Spinal cord (tissue), 10 donors: ENCODE measurements at places on chromosomes 3 and 15.

DNA sequence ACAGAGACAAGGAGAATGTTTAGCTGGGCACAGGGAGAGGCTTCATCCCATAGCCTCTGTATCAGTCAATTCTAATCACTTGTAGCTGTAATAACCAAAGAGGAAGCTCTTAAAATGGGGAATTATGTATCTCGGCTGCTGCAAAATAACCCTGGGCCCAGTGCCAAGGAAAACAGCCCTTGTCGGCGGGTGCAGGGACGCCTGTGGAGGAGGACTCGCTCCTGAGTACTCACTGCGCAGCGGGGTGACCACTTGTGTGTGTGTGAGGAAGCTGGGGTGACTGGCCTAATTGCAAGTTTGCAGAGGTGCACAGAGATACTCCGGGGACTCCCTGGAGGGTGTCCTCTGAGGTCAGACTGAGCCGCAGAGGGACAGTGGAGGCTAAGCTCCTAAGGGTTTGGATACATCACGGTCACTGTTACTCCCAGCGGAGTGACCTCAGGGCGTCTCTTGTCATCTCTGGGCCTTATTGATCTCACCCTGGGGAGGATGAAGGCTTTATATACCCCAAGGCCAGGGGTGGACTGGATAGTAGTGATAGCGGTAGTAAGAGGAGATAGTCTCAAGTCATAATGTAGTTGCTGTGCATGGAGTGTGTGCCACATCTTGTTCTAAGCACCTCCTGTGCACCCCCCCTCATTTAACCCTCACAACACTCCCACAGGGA is 37.2 kb downstream of the SLC6A6 start:
- DNase-seq, result no peak

DNA sequence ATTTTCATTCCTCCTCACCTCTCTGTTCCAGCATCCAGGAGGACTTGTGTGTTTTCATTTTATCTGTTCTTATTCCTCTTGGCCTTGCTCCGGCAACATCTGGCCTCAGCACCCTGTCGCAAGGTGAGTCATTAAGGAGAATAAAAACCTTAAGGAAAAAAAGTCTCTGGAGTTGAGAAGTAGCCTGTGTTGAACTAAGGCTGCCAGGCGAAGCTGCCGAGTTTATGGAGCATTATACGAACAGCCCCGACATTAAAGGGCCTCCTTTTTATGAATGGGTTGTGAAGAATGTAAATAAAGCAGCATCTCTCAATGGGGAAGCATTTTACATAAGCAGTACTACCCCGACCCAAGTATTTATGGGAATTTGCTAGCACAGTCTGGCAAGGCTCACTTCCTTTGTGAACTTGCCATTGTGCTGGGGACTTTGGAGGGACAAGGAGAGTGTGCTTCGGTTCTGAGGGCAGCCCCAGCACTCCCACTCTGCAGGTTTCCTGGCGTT is 4.7 kb downstream of the BAHD1 start:
- DNase-seq, result no peak

DNA sequence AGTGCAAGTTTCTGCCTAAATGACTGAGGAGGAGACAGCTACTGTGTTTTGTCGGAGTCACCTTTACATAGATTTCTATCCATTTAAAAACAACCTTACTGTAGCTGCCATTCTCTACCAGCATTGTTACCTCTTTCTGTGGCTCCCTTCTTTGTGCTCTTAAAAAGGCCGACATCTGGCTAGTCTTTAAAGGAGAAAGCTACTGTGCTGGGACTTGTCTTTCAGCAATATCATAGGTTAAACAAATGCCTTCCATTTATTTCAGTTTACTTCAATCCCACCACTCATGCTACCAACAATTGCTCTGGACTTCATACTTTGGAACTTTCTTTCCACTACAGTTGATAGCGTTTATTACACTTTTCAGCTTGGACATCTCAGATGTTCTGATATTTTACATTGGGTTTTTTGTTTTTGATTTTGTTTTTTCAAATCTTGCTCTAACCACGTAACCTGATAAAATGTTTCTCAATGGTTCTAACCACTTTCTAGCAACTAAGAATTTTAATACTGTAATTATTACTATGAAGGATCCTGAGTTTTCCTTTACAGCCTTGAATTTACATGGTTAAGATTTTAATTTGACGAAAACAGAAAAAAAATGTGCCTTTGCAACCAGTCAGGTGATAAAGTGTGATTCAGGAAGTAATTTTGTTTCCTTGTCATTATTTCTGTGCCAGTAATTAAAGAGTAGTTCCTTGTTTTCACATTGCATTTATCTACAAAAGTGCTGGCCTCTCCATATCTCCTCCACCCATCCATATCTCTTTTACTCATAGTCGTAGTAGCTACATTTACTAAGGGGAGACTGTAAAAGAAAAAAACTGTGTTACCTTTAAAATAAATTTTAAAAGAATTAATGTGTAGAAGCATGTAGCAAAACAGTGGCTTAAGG is 1.3 kb upstream of the CBLB start:
- DNase-seq, result no peak

- DNase-seq, result peak; percentile 56
Measured at GRCh38 chr3:24526640-24527212, 32.1 kb upstream of the THRB start.

DNA sequence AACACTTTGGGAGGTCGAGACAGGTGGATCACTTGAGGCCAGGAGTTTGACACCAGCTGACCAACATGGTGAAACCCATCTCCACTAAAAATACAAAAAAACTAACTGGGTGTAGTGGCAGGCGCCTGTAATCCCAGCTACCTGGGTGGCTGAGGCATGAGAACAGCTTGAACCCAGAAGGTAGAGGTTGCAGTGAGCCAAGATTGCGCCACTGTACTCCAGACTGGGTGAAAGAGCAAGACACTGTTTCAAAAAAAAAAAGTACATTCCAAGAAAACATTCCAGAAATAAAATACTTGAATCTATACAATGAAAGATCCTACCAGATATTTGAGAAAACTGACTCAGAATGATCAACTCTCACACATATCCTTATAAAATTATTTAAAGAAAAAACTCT is 30.4 kb downstream of the TFDP2 start:
- DNase-seq, result no peak

DNA sequence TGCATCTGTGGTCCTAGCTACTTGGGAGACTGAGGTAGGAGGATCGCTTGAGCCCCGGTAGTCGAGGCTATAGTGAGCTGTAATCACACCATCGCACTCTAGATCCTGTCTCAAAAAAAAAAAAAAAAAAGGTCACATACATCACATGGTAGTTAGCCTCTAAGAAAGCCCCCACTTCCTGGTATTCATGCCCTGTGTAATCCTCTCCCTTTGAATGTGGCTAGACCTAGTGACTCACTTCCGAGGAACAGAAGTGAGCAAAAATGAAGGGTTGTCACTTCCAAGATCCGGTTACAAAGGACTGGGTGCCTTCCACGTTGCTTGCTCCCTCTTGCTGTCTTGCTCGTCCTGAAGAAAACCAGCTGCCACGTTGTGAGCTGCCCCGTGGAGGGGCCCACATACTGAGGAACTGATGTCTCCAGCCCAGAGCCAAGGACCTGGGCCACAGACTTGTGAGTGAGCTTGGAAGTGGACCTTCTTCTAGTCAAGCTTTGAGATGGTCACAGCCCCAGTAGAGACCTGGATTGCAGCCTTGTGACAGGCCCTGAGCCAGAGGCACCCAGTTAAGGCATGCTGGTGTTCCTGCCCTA is 12.6 kb upstream of the LCTL start:
- no peak for DNase-seq

- DNase-seq, result no peak
Measured at GRCh38 chr3:16741890-16742289, 136.7 kb upstream of the DAZL start.

DNA sequence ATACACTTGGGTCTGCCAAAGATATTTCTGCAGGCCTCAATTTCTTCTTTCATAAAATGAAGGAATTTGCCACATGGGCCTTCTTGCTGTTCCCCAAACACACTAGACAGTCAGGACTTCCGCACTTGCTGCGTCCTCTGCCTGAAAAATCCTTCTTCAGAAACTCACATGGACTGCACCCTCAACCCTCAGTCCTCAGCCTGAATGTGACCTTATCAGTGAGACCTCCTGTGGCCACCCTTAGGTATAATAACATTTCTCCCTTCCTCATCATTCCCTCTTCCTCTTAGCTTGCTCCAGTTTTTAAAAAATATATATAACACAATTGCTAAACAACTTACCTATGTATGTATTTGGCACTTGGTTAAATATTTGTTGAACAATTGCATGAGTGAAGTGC is 257.5 kb downstream of the MFSD1 start:
- no peak for DNase-seq

DNA sequence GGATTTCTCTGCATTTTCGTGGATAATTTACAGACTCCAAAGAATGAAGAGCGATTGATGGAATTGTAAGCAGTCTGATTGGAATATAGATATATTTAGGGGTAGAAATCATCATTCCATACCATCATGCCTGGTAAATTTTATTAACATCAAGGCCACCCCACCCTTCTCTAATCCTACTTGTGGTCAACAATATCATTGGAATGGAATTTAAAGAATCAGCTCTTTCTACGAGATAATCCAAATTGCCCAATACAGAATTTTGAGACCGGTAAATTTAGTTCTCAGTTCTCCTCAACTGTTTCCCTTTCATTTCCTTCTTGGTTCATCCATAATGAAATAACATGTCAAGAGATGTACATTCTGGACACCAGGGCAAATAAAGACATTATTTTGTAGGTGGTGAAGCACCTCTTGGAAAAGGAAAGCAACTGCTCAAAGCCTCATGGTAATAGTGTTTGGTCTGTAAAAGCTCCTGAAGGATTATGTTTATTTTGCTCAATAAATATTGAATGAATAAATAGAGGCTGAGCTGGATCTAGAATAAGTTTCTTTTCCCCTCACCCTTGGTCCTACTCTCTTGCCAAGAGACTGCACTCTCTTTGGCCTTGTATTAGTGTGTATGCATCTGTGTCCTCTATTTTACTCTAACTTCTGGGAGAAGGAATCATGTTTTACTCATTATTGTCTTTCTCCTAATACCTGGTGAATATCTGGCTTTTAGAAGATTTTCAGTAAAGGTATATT is 133.7 kb upstream of the BCL6 start:
- DNase-seq, result no peak

- DNase-seq, result no peak
Measured at GRCh38 chr3:196609805-196610515, 29.5 kb upstream of the NRROS start.

- DNase-seq, result no peak
Measured at GRCh38 chr3:151859233-151859673, 14.2 kb upstream of the SUCNR1 start.

- no peak for DNase-seq
Measured at GRCh38 chr3:128367221-128367620, 99.5 kb downstream of the DNAJB8 start.

DNA sequence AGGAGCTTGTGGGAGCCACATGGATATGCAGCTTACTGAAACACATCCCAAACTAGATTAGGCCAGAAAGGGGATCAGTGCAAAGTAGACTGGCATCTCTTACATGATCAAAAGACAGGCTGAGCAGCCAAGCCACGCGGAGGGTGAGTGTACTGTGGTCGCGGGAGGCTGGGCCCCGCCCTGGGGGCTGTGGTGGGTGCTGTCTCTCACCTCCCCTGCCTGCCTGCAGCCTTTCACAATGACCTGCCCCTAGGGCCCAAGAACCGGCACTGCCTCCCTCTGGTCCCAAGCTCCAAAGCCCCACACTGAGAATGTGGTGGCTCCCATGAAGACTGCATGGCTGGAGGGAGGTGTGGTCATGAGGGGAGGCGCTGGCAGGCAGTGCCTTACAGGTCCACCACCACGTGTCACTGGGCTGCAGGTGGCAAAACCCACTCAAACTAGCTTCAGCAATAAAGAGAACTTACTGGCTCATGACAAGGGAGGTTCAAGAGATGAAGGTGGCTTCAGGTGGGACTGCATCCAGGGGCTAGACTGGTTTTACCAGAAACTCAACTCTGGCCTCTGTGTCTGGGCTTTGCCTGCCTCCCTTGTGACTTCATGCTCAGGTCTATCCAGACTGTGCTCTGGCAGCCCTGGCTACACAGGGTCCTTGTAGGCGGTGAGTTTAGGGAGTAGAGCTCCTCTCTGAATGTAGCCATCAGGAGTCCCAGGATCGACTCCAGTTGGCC is 27.4 kb upstream of the PLXND1 start:
- DNase-seq, result no peak

GRCh38 chr3:190382082-190382481 is 5.9 kb upstream of the CLDN16 start:
- no peak for DNase-seq

DNA sequence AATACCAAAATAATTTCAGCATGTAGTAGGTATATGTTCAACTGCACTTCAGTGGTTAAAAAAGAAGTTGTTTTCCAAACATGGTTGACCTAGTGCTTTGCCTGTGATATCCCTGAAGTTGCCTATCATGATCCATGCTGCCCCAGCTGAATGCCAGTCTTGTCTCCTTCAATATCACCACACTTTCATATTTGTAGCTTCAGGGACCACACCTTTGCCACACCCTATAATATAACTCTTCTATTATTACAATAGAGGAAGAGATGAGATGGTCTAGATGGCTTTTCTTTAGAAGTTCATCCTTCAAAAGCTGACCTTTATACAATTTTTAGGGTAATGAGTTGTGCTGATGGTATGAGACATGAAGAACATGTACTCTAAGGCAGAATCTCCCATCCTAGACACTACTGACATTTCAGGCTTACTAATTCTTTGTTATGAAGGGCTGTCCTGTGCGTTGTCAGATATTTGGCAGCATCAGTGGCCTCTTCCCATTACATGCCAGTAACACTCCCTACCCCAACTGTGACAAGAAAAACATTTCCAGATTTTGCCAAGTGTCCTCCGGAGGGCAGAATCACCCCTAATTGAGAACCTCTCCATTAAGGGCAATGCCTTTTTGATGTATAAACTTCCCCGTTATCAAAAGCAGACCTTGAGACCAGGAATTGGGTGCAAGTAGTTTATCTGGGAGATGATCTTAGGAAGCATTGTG is 76.2 kb upstream of the PLCL2 start:
- no peak for DNase-seq

GRCh38 chr3:106421909-106422308 is 553.1 kb upstream of the CBLB start:
- no peak for DNase-seq

- DNase-seq, result no peak
Measured at GRCh38 chr3:129560911-129561594, 18.1 kb downstream of the H1-8 start.

DNA sequence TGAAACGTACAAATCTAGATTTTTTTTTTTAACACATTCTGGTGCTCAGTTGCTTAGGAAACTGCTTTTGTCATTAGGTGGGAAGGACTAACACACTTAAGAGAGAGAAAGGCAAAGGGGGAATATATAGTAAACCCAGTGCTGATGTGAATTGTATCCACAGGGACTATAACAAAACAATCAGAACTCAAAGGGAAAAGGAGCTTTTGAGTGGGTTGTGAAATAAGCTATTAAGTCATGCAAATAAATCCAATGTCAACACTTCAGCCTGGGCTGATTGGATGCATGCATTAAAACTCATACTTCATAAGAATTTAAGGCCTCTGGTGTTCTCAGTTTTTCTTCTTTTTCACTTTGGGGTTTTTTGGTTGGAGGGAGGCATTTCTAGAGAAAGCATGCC is 628.9 kb downstream of the FHIT start:
- no peak for DNase-seq

DNA sequence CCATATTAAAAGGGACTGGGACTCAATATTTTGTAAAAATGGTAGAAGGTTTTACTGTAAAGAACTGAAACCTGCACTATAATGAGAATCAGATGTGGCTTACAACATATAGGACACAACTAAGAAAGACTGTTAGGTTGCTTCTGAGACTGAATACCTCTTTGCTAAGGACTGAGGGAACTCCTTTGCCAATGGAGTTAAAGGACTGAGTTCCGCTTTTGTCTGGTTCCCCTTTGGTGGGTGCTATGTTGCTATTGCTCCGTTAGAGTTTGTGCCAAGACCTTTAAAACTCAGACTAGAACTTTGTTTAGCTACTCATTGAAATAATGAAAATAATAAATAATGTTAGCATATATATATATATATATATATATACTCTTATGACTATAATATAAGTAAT is 147.8 kb upstream of the KCNMB2 start:
- DNase-seq, result no peak
